H9 (cell line): ENCODE measurements at places on chromosomes 3 and 15.

- no peaks in the 10 kb centered on the region for H3K4me1 ChIP-seq
- DNase-seq = no peak
- H3K27ac ChIP-seq = no peak overlapping the region
- H3K36me3 ChIP-seq = no peaks in the 10 kb centered on the region
- no peaks in the 10 kb centered on the region for H3K27me3 ChIP-seq
Observed at GRCh38 chr3:174342941-174343501, 516.1 kb upstream of the NAALADL2 start.

DNA sequence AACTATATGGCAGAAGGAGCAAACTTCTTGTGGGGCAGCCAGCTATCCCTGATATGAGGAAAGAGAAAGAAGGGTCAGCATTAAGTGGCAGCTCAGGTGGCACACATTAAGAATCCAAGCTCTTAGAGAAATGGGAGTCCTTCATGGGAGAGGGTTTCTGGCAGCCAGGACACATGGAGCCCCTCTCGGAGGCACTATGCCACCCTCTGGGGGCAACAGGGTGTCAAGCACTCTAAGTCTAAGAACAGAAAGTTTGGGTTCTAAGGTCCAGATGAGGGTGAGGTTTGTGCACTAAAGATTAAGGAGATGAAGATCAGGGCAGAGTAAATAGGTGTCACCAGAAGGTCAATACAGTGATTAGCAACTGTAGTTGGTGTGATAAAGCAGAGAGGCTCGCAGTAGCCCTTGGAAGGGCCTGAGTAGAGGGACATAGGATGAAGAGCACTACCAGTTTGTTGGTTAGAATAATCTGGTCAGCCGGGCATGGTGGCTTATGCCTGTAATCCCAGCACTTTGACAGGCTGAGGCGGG lies 89.3 kb downstream of the ST6GAL1 start:
- H3K4me3 ChIP-seq = no peak overlapping the region
- peaks cover 23% of the 10 kb centered on the region; the same call in 2 of the 3 replicates for H3K36me3 ChIP-seq
- H3K4me1 ChIP-seq = no peaks in the 10 kb centered on the region

DNA sequence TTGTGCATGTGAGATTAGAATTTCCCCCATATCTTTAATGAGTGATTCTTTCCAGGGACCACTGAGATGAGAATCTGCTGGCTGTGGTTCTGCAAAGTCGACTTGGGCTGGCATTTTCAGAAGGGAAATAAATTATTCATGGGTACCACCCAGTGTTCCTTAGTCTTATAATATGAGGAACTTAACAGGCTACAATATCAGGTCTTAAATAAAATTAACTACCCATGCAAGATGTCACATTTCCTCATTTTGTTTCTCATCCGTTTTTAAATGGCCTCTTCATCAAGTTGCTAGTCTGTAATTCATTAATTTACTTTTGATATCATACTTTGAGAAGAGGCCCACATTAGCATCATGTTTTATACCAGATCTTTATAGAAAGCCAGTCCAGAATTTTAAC lies 58.3 kb upstream of the SKOR1 start:
- H3K27me3 ChIP-seq = no peaks in the 10 kb centered on the region; the same call in 1 of the 2 replicates
- no peak for DNase-seq
- H3K36me3 ChIP-seq = no peaks in the 10 kb centered on the region
- peaks cover 3% of the 10 kb centered on the region; the same call in 1 of the 2 replicates for H3K4me1 ChIP-seq
- no peak overlapping the region for H3K27ac ChIP-seq

DNA sequence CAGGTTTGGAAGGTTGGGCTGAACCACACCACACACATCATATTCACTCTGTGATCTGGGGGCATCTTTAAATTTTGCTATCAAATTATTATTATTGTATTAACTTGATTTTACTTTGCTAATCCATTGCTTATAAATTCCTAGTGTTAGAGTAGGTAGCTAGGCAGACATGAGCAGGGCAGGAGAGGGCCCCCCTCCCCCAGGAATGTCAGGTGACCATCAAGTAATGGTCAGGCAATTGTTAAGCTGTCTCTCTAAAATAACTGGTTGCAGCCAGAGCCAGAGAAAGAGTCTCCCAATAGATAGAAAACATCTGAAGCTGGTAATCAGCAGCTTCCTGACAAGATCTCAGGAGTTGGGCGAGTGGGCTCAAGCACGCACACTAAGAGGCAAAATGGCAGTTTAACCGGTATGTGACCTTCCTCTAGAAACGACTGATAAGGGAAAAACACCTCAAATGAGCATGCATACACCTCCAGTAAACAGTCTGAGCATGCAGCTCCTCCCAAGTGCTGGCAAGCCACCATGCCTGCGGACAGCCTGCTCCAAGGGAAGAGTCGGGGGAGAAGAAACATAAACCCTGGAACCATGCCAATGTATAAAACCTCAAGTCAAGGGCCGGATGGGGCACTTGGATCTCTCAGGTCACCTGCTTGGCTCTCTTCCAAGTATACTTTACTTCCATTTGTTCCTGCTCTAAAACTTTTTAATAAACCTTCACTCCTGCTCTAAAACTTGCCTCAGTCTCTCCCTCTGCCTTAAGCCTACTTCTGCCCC lies 3.1 kb upstream of the CXCR6 start:
- H3K36me3 ChIP-seq = peaks cover 9% of the 10 kb centered on the region; the same call in 1 of the 3 replicates
- no peaks in the 10 kb centered on the region for H3K4me1 ChIP-seq
- H3K27ac ChIP-seq = no peak overlapping the region
- H3K27me3 ChIP-seq = no peaks in the 10 kb centered on the region
- no peak overlapping the region for H3K4me3 ChIP-seq

- H3K36me3 ChIP-seq = no peaks in the 10 kb centered on the region
- no peak overlapping the region for H3K27ac ChIP-seq
- DNase-seq = no peak
- no peaks in the 10 kb centered on the region for H3K27me3 ChIP-seq
- H3K4me3 ChIP-seq = no peak overlapping the region
Observed at GRCh38 chr3:120274739-120275167, 10.3 kb downstream of the GPR156 start.

- H3K4me1 ChIP-seq = no peaks in the 10 kb centered on the region
- no peaks in the 10 kb centered on the region for H3K27me3 ChIP-seq
- no peak for DNase-seq
- no peak overlapping the region for H3K27ac ChIP-seq
- H3K4me3 ChIP-seq = no peak overlapping the region
- H3K36me3 ChIP-seq = no peaks in the 10 kb centered on the region
Observed at GRCh38 chr3:16907243-16907642, 22.5 kb downstream of the PLCL2 start.

DNA sequence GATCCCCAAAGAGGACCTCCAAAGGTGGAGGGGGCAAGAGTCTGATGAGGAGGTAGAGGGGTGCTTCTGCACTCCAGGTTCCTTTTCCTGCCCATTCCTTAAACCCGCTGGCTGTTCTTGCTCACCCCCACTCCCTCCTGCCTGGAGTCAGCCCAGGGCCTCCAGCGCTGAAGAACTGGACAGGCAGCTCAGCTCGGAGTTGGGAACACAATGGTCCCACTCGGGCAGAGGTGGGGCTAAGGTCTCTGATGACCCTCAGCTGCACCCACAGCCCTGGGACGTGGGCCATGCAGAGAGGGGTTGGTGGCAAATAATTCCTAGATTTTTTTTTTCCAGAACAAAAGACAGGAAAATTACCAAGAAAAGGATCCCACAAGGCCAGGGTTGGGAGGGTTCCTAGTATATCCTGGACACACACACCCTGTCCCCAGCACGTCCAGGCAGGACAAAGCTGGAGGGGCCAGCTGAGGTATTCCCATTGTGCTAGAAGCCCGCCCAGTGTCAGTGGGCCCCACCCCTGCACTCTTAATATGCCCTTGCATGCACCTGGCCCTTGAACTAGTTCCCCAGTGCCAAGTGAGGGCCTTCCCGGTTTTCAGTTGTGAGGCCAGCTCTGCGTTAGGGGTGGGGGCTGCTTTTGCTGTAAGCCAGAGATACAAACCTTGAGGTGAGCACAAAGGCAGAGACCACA lies 22.1 kb upstream of the IP6K2 start:
- H3K4me1 ChIP-seq = no peaks in the 10 kb centered on the region
- no peak overlapping the region for H3K4me3 ChIP-seq
- H3K36me3 ChIP-seq = 0 out of 2 replicates have a peak, but pooled peaks cover 2% of the 10 kb centered on the region

- peaks cover 15% of the 10 kb centered on the region; the same call in 1 of the 2 replicates for H3K4me1 ChIP-seq
- H3K27ac ChIP-seq = peak overlapping the region; percentile 100
- peaks cover 4% of the 10 kb centered on the region; the same call in 1 of the 2 replicates for H3K36me3 ChIP-seq
- DNase-seq = no peak
- H3K4me3 ChIP-seq = no peak overlapping the region
Observed at GRCh38 chr3:76039431-76039830, 254.1 kb upstream of the ZNF717 start.
